Bronchus fibroblast of lung (primary cell): ENCODE measurements at places on chromosomes 4 and X. TPM values are rescaled to one million over a fixed set of nuclear protein-coding genes. Genes with fewer than 3 reads are reported as not detected.

Gene RAB33A
- 7.0 and 10.1 TPM in 2 replicates for total RNA-seq

Gene TSPAN5
- total RNA-seq = 55.6 and 61.7 TPM in 2 replicates

Gene HTN3
- not detected in 2 replicates for total RNA-seq

Gene ELK1
- total RNA-seq = 30.2 and 33.6 TPM in 2 replicates

Gene CCDC149
- 1.8 and 2.7 TPM in 2 replicates for total RNA-seq

Gene GAGE12J
- total RNA-seq = not detected in 2 replicates

Gene AR
- total RNA-seq = 2.0 and 2.7 TPM in 2 replicates

Gene S100P
- not detected in 2 replicates for total RNA-seq

Gene CFAP97
- 19.0 and 24.2 TPM in 2 replicates for total RNA-seq

Gene RIPPLY1
- not detected in 2 replicates for total RNA-seq

Gene ING2
- total RNA-seq = 7.9 and 9.5 TPM in 2 replicates

Gene PARM1
- 0.15 and 0.17 TPM in 2 replicates for total RNA-seq

Gene EDNRA
- 3.0 and 3.2 TPM in 2 replicates for total RNA-seq

Gene DGKK
- not detected in 2 replicates for total RNA-seq

Gene RXFP1
- total RNA-seq = 0.15 TPM in 1 of 2 replicates, not detected in the other

Gene AFF2
- total RNA-seq = 0.15 and 0.17 TPM in 2 replicates

Gene BMPR1B
- under 0.01 and 0.17 TPM in 2 replicates for total RNA-seq

Gene RIBC1
- 0.15 TPM in 1 of 2 replicates, not detected in the other for total RNA-seq

Gene SLC25A4
- total RNA-seq = 9.6 and 12.0 TPM in 2 replicates

Gene DDX53
- total RNA-seq = not detected in 2 replicates

Gene F11
- not detected in 2 replicates for total RNA-seq

Gene PPP1R2C
- not detected in 2 replicates for total RNA-seq

Gene GRIA3
- total RNA-seq = 0.15 TPM in 1 of 2 replicates, not detected in the other

Gene ZFX
- total RNA-seq = 14.4 and 18.5 TPM in 2 replicates

Gene TADA2B
- total RNA-seq = 7.1 and 8.4 TPM in 2 replicates

Gene CACNA1F
- not detected in 2 replicates for total RNA-seq

Gene HS6ST2
- 0.59 and 1.5 TPM in 2 replicates for total RNA-seq
